ENCODE measurements at places on chromosomes 11 and 22. TPM values are rescaled to one million over a fixed set of nuclear protein-coding genes. Genes with fewer than 3 reads are reported as not detected.

The KRTAP5-2 gene
- total RNA-seq = not detected

The MRGPRE gene
- 0.13 TPM for total RNA-seq

The C11orf87 gene
- not detected for total RNA-seq

The PEX26 gene
- total RNA-seq = 21.9 TPM

- DNase-seq = no peak
These were observed 96.9 kb downstream of the SLC1A2 start for GRCh38 chr11:35322318-35322979.

- DNase-seq = no peak
These were observed 39.8 kb downstream of the CHST1 start for GRCh38 chr11:45625611-45626010.

- no peak for DNase-seq
These were observed 73.3 kb downstream of the PRSS23 start for GRCh38 chr11:86873573-86874083.

DNA sequence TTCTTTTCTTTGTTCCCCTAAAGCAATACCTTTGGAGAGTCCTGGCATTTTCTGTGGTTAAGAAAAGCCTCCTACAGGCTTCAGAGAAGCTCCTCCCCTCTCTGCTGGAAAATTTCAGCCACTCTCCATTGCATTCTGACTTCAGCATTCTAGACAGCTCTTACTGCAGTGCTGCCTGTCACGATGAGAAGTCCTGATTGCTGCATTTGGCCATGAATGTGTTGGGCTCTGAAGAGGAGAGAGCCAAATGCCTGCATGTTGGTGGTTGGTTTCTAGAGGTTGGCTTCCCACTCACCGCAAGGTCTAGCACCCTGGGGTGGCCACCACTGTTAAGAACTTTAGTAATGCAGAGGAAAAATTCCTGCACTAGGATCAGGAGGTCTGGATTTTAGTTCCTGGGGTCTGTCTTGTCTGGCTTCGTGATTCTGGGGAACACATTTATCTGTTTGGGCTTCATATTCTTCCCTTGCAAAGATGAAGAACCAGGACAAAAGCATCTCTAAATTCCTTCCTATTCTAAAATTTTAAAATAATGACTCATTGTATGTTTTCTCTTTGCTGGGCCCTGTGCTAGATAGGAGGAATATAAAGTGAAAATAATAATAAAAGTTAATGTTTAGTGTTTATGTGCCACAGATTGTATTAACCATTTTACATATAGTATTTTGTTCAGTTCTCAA is 38.1 kb downstream of the COA4 start:
- DNase-seq = no peak

- no peak for DNase-seq
These were observed 546 bp downstream of the GNB1L start for GRCh38 chr22:19853879-19854777.

DNA sequence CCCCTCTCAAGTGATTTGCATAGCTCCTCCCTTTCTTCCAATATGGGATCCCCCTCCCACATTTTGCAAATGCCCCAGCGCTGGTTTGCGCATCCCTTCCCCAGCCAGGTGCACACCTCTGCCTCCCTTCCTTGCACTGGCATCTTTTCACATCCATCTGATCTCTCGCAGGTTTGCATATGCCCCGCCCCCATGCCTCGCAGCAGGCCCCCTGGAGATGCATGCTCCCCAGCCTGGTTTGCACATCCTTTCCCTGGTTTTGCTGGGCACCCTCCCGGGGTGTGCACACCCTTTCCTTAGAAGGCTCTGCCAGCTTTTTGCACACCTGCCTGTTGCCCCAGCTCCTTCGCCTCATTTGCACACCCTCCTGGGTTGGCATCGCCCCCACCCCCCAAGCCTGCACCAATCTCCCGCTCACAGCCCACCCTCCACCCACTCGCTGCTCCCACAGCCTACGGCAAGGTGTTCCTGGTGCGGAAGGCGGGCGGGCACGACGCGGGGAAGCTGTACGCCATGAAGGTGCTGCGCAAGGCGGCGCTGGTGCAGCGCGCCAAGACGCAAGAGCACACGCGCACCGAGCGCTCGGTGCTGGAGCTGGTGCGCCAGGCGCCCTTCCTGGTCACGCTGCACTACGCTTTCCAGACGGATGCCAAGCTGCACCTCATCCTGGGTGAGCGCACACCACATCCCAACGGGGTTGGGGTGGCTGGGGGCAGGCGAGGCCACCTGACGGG is 917 bp downstream of the RPS6KA4 start:
- DNase-seq = no peak

DNA sequence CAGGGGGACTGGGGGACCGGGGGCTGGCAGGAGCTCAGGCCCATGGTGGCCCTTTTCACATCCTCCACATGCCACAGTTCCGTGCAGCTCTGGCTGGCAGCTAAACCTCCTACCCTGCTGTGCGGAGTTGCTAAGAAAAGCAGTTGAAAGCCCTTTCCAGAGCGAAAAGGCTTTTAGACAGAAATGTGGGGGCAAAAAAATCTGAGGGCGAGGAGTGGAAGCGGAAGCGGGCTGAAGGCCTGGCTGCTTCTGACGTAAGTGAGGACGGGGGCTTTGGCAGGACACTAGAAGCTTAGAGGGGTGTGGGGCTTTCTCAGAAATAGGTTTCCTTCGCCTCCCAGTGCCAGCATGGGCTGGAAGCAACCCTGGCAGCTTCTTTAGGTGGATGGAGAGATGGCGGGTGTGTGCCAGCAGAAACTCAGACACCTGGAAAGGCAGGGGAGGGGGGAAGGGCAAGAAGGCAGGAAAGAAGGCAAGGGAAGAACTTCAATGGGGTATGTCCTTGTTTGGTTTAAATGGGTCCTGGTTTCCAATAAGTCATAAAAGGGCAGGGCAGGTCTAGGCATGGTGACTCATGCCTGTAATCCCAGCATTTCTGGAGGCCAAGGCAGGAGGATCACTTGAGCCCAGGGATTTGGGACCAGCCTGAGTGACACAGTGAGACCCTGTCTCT is 11.2 kb upstream of the DGKZ start:
- DNase-seq = no peak

- no peak for DNase-seq
These were observed 10.5 kb upstream of the FUT4 start for GRCh38 chr11:94533206-94533605.

DNA sequence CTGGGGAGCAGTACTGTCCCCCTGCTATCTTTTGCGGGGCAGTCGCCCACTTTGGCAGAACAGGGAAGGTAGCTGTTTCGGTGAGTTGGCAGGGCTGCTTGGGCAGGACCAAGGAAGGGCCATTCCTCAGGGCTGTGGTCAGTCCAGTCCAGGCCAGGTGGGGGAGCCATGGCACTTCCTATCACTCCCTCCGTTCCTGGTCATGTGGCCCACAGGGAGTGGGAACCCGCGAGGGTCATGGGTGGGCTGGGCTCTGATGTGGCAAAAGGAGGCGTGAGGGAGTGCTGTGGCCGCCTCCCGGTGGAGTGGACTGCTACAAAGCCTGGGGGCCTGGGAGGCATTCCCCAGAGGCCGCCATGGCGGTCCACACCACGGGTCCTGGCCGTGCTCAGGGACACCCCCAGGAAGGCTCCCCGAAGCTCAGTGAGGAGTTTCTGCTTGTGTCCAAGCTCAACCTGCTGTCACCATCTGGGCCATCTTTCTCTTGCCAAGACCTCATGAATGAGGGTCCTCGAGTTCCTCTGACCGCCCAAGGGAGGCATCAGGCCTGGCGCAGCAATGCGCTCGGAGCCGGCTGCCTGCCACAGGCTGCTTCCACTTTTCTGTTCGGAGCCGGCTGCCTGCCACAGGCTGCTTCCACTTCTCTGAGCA is 11.9 kb downstream of the CHID1 start:
- DNase-seq = no peak

- DNase-seq = no peak
These were observed 34.8 kb upstream of the HORMAD2 start for GRCh38 chr22:30045494-30045887.
